ENCODE measurements at places on chromosomes 7 and 10.
A peak's percentile ranks its signal among the peaks of the same experiment; 100 is the strongest.

DNA sequence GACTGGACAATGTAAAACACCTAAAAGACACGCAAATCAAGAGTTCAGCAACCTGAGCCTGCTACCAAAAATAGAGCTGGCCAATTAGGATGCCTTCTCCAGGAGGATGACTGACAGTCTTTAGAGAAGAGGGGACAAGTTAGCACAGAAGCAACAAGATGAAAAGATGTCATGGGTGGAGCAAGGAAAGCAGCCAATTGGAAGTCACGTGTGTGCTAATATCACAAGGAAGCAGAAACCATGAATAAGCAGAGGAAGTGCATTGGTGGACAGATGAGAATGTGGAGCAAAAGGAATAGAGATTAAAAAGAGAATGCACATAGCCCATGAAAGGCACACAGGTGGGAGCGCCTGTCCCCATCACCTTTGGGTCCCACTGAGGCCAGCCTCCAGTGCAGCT, 148.1 kb downstream of the SLC25A13 start:
- H3K4me1 ChIP-seq = no peaks in the 10 kb centered on the region
- peaks cover 4% of the 10 kb centered on the region for H3K36me3 ChIP-seq
- H3K27me3 ChIP-seq = no peaks in the 10 kb centered on the region
- H3K4me3 ChIP-seq = no peak overlapping the region
- DNase-seq = no peak
- no peak overlapping the region for H3K27ac ChIP-seq

DNA sequence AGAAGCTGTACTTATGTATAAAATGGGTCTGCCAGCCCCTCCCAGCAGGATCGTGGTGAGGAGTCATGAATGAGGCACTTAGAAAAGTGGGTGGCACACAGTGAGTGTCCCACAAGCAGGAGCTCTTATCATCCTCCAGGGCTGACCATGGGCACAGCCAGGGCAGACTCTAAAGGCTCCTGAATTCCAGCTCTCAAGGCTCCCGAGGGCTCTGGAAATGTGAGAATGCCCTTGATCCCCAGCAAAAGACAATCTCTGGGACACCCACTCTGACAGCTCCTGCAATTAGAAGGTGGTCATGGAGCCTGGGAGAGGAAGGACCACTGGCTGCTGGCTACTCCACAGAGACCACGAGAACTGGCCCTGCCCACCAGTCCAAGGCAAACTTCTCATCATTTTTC, 1.6 kb downstream of the VSTM4 start:
- DNase-seq = no peak
- no peak overlapping the region for H3K4me3 ChIP-seq
- no peaks in the 10 kb centered on the region for H3K36me3 ChIP-seq
- no peaks in the 10 kb centered on the region for H3K4me1 ChIP-seq
- no peaks in the 10 kb centered on the region for H3K27me3 ChIP-seq
- H3K27ac ChIP-seq = no peak overlapping the region

DNA sequence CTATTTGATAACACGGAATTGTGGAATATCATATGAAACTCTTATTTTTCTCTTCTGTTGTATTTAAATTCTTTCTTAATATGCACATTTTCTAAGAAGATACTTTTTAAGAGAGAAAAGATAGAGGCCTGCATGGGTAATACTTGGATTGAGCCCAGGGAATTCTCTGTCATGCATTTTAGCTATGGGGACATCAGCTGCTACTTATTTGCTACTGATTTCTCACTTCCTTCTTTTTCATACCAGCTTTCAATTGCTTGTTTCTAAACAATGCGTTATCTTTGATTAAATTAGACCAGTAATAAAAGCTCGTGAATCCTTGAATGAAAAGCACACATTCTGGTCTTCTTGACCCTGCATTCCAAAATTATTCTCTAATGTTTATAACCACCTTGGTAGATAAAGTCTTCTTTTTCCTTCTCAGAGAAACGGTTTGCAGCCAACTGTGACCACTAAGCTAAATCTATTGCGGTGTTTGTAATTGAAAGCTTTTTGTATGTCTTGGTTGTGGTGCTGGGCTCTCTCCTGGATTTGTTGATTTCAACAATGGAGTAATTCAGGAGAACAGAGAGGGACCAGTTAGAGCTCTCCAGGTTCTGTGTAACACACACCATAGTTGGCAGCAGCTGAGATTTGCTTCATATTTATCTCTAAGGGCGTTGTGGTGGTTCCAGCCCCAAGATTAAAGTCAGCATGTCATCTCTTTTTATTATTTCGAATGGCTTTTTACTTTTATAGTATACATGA, 139.3 kb downstream of the PPP1R9A start:
- H3K27me3 ChIP-seq = no peaks in the 10 kb centered on the region
- peak overlapping the region; percentile 8 for H3K27ac ChIP-seq
- peaks cover 5% of the 10 kb centered on the region for H3K4me1 ChIP-seq
- DNase-seq = no peak
- no peaks in the 10 kb centered on the region for H3K36me3 ChIP-seq
- no peak overlapping the region for H3K4me3 ChIP-seq

DNA sequence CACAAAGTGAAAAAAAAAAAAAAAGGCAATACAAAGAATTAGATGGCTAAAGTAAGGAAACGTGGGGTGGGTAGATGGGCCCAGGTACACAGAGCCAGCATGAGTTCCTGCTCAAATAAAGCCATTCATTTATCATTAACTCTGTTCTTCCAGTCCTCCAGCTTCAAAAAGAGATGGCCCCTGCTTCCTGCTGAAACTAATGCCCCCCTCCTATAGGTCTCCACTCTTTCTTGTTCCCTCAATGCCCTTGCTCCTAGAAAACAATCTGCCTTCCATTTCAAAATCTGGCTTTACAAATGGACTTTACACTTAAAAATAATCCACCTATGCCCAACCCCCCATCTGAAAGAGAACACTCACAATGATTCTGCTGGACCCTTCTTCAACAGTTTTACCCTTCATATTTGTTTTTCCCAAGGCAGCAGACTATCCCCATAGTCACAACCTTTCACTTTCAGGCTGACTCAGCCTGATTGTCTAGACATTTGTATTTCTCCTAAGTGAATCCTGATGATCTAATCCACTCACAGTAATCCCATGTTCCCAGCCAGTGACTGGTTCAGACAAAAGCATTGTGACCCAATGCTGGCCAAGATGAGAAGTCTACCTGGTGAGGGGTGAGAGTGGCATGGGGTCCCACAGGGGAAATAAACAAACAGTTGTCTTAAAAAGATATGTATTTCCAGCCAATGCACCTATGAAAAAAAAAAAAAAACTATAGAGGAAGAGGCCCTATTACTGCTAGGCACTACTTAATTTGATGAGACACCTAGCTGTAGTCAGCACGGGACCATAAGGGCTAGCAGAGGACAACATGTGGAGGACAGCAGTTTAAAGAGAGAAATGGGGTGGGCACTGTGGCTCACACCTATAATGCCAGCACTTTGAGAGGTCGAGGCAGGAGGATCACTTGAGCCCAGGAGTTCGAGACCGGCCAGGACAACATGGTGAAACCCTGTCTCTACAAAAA, 74.6 kb upstream of the GRID1 start:
- peaks cover 13% of the 10 kb centered on the region for H3K4me1 ChIP-seq
- H3K4me3 ChIP-seq = no peak overlapping the region
- peaks cover 5% of the 10 kb centered on the region for H3K36me3 ChIP-seq
- H3K27me3 ChIP-seq = no peaks in the 10 kb centered on the region
- H3K27ac ChIP-seq = no peak overlapping the region

- DNase-seq = no peak
- H3K4me3 ChIP-seq = no peak overlapping the region
- H3K36me3 ChIP-seq = no peaks in the 10 kb centered on the region
- no peak overlapping the region for H3K27ac ChIP-seq
Measured at GRCh38 chr10:85864868-85865526, 501.6 kb downstream of the GRID1 start.

GRCh38 chr7:159042581-159043101, 102.0 kb downstream of the VIPR2 start:
- no peaks in the 10 kb centered on the region for H3K36me3 ChIP-seq
- no peaks in the 10 kb centered on the region for H3K27me3 ChIP-seq
- no peaks in the 10 kb centered on the region for H3K4me1 ChIP-seq
- no peak overlapping the region for H3K4me3 ChIP-seq

DNA sequence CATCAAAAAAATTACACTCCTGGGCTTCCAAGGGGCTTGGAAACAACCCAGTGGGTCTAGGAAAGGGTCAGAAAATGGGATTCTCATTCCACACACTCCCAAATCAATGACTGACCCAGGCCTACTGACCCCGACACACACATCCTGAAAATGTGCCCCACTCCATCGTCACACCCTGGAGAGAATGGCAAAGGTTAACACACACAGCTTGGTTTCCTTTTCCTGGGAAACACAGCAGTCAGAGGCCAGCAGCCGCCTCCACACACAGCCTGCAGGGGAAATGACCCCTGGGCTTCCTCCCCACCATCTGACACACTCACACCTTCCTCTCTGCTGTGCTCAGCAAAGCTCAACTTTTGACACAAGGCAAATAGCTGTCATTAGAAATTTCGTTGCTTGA, 42.9 kb downstream of the SH3PXD2A start:
- no peaks in the 10 kb centered on the region for H3K36me3 ChIP-seq
- no peak for DNase-seq
- no peak overlapping the region for H3K4me3 ChIP-seq

DNA sequence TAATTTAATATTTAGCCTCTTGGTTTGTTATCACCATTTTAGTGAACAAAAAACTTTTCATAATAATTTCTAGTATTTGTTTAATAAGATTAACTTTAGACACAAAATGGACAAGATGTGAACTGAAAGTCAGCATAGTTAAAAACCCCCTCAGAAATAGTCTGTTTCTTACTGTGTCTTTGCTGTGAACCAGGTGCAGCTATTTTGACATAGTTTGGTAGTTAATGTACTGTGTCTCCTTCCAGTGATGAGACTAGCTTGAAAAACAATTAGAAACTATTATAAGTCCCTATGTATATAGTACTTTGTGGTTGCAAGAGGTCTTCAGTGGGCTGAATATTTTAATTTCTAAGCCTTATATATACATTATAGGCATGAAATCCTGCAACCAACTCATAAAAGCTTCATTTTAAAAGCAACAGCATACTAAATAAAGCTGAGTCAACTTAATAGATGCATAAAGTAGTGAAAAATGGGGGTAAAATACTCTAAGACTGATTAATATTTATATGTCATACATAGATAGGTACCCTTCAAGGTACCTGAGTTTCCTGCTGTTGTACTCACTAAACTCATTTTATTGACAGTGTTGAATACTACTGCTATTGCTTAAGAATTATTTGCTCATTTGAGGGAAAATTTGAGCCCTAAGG, 19.2 kb downstream of the DMTF1 start:
- no peak overlapping the region for H3K4me3 ChIP-seq
- H3K36me3 ChIP-seq = peaks cover 64% of the 10 kb centered on the region
- no peak for DNase-seq
- H3K27ac ChIP-seq = no peak overlapping the region

GRCh38 chr7:88314061-88314491, 7.4 kb upstream of the STEAP4 start:
- no peaks in the 10 kb centered on the region for H3K4me1 ChIP-seq
- H3K36me3 ChIP-seq = no peaks in the 10 kb centered on the region
- no peak for DNase-seq
- H3K4me3 ChIP-seq = no peak overlapping the region
- H3K27ac ChIP-seq = no peak overlapping the region

- DNase-seq = no peak
- no peaks in the 10 kb centered on the region for H3K36me3 ChIP-seq
- no peaks in the 10 kb centered on the region for H3K27me3 ChIP-seq
- H3K4me1 ChIP-seq = no peaks in the 10 kb centered on the region
- no peak overlapping the region for H3K4me3 ChIP-seq
Measured at GRCh38 chr7:24718977-24719491, 38.2 kb downstream of the GSDME start.

DNA sequence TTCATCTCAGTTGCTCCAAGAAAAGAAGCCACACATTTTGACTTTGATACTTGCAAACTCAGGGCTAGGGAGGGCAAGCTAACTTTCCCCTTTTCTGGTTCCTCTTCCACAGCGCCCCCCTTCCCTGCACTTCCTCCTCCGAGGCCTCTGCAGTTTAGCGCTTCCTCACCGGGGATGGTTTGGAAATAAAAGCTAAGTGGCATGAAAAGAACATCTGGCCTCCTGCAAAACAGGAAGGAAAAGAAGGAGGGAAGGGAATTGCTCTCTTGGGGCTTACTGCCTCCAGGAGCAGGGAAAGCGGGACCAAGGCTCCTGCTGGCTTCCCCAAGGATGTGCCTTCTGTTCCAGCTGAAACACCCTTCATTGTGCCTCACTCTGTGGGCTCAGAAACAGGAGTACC, 42.3 kb downstream of the PRKCQ start:
- no peak overlapping the region for H3K27ac ChIP-seq
- no peaks in the 10 kb centered on the region for H3K4me1 ChIP-seq
- H3K36me3 ChIP-seq = no peaks in the 10 kb centered on the region
- no peak for DNase-seq

- no peak overlapping the region for H3K4me3 ChIP-seq
- H3K27me3 ChIP-seq = no peaks in the 10 kb centered on the region
- no peaks in the 10 kb centered on the region for H3K36me3 ChIP-seq
- DNase-seq = no peak
- no peak overlapping the region for H3K27ac ChIP-seq
Measured at GRCh38 chr7:6725003-6725402, 18.3 kb upstream of the ZNF12 start.

- no peak for DNase-seq
- H3K4me1 ChIP-seq = no peaks in the 10 kb centered on the region
- no peak overlapping the region for H3K27ac ChIP-seq
- H3K4me3 ChIP-seq = no peak overlapping the region
- H3K36me3 ChIP-seq = no peaks in the 10 kb centered on the region
- H3K27me3 ChIP-seq = no peaks in the 10 kb centered on the region
Measured at GRCh38 chr10:58593008-58593407, 80.3 kb downstream of the BICC1 start.

GRCh38 chr10:92591550-92592022, 1.3 kb upstream of the KIF11 start:
- H3K36me3 ChIP-seq = no peaks in the 10 kb centered on the region
- peak; percentile 87 for DNase-seq
- no peaks in the 10 kb centered on the region for H3K27me3 ChIP-seq
- peak overlapping the region; percentile 78 for H3K27ac ChIP-seq
- peaks cover 6% of the 10 kb centered on the region for H3K4me1 ChIP-seq

Measured in pancreas (tissue), 10 donors.